Left renal cortex interstitium (tissue), 4 donors: ENCODE measurements at places on chromosomes 3 and 15. TPM values are rescaled to one million over a fixed set of nuclear protein-coding genes. Genes with fewer than 3 reads are reported as not detected.

POC1A gene
- 7.5 TPM for polyA plus RNA-seq

DNA sequence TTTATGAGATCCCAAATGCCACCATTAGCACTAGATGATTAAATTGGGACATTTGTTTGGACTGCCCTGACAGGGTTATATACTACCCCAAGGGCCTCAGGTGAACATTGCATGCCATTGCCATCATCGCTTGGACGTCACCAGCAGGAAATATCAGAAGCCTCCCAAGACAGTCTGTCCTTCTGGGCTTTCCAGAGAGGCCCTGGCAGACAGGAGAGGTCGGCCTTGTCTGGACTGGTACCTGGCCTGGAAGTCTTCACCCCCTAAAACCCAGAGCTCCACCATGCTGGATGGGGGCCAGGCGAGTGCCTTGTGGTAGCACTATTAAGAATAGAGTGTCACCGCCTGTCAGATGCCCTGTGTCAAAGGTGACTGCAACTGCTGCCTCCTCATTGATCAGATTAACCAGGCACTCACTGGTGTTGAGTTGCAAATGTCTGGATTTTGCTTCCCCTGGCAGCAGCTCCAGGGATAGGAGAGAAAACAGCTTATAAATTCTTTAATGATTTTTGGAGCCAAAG, 324.1 kb upstream of the RASGRP1 start:
- no peak for DNase-seq

- no peak for DNase-seq
Measured at GRCh38 chr3:71997066-71997653, 212.2 kb upstream of the PROK2 start.

DNA sequence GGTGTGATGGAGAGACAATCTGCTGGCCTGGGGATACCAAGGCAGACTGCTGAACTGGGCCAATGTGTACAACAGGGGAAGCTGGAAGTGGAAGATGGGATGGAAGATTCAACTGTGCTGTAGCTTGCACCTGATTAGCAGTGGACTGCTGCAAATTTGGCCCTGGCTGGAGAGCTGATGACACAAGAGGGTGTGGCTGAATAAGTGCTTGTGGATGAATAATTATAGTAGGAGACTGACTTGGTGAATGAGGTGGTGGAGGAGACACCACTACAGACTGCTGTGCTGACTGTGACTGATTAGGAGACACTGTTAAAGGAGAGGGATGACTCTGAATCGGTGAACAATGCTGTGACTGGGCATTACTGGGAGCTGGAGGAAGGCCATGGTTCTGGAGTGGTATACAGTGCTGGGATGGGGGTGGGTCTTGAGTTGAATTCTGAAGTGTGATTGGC, 52.5 kb downstream of the PHC3 start:
- DNase-seq = no peak

- DNase-seq = no peak
Measured at GRCh38 chr3:106577241-106577640, 708.4 kb upstream of the CBLB start.

RASA2 gene
- polyA plus RNA-seq = 18.6 TPM

CHRM5 gene
- polyA plus RNA-seq = 0.44 TPM

CLEC3B gene
- polyA plus RNA-seq = 28.8 TPM

ALS2CL gene
- 17.6 TPM for polyA plus RNA-seq

GRCh38 chr3:39540162-39540921, 72.9 kb downstream of the MOBP start:
- DNase-seq = no peak

SOX14 gene
- not detected for polyA plus RNA-seq

- DNase-seq = no peak
Measured at GRCh38 chr3:72855001-72855400, 6.8 kb upstream of the SHQ1 start.

CLDN16 gene
- 55.7 TPM for polyA plus RNA-seq

GRCh38 chr3:28286595-28286994, 45.2 kb downstream of the CMC1 start:
- no peak for DNase-seq

DNA sequence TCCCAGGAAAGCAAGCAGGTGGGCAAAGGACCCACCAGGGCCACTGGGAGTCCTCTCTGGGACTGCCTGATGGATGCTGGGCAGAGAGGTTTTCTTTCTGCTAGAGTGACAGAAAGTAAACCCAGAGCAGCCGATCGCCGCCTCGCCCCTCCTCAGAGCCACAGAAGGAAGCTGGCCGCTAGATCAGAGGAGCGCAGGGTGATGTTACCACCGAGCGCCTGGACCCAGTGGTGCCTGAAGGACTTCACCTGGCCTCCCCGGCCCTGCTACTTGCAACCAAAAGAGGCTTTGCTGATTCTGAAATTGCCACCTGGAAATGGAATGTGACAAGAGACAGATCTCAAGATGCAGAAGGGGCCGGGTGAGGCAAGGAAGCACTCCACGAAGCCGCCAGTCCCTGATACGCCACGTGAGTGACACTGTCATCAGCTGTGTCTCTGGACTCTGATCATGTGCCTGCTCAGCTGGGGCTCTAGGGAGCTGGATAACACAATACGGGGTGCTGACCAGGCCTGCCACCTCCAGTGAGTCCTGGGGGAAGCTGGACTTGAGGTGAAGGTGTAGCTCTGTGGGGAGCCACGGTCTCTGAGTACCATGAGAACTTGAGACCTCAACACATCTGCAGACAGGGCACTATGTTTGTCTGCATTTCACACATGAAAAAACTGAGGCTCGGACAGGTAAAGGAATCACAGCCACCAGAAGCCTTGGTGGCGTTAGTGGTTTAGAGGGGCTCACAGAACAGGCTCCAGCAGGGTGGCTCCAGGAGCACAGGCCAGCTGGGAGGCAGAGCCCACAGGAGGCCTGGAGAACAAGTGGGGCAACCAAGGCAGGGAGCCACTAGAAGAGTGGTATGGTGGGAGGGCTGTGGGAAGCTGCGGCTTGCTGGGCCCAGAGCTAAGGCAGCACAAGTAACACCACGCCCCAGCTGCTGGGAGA, 137.9 kb upstream of the PRR20G start:
- DNase-seq = no peak
